Prostate gland (tissue), 2 donors: ENCODE measurements at places on chromosomes 5 and 9. TPM values are rescaled to one million over a fixed set of nuclear protein-coding genes. Genes with fewer than 3 reads are reported as not detected.

The PCDHGA9 gene
- total RNA-seq, result 7.7 TPM

The GPR151 gene
- total RNA-seq, result not detected

The NRARP gene
- total RNA-seq, result 22.4 TPM

The LIFR gene
- 120 TPM for total RNA-seq

The CCIN gene
- 3.0 TPM for total RNA-seq

The SYK gene
- total RNA-seq, result 4.5 TPM

The CCL28 gene
- 6.3 TPM for total RNA-seq

The LVRN gene
- total RNA-seq, result not detected

The SKIC3 gene
- 73.9 TPM for total RNA-seq

The SEMA5A gene
- total RNA-seq, result 21.7 TPM

GRCh38 chr9:87718852-87719612 lies 6.9 kb upstream of the CTSL start:
- DNase-seq, result no peak

DNA sequence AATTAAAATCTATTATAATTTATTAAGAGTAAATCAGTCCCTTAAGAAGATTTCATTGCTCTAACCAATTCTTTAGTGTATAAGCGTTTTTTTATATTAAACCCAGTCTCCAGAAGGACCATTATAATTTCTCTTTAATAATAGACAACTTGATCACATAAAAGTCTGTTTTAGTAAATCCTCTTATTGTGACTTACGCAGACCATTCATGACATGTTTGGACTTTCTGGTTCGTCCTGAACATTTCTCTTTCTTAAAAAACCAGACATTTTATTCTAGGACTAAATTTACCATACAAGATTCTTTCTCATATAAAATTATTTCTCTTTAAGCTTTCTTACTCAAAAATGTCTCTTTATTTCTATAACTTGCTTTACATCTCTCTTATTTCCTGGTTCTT lies 196.2 kb upstream of the RAI14 start:
- DNase-seq, result no peak

DNA sequence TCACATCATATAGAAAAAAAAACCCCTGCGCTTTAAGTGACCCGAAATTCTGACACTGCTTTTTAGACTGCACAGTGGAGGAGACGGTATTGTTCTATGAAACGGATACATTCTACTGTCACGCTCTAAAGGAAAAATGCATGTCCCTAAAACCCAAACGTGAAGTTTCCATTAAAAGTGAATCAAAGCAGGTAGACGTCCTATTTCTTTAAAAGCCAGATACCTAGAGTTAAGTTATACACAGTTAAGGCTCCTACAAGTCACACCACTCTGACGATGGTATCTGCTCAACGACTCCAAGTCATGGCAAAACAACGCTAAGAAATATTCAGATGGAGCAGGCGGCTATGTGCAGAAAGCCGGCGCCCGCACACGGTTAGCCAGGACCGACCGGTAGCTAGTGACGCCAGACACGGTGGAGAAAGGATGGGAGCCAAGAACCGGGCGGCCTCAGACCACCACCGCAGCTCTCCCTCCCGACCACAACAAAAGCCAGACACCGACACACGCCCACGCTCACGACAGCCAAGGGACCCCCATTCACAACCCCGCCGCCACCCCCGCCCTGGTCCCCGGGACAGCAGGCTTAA lies 734 bp downstream of the SKP1 start:
- DNase-seq, result peak; percentile 23

GRCh38 chr9:8101607-8102006 lies 302.0 kb upstream of the DMAC1 start:
- no peak for DNase-seq

- no peak for DNase-seq
These were observed 261.9 kb upstream of the ZNF462 start for GRCh38 chr9:106600955-106601560.

DNA sequence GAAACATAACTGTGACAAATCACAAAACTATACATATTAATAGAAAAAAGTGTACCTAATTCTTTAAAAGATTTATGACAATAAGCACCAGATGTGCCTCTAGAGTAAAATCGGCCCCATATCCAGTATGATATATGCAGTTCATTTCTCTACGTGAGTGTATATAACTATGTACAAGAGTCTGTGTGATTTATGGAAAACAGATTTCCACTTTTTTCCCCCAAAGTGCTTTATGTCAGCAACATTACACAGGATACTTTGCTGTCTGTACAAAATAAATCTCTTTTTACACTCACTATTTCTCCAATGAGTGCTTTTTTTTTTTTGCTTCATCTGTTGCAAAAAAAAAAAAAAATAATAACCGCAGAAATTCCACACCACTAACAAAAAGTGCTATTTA lies 298.8 kb upstream of the RFX3 start:
- no peak for DNase-seq

DNA sequence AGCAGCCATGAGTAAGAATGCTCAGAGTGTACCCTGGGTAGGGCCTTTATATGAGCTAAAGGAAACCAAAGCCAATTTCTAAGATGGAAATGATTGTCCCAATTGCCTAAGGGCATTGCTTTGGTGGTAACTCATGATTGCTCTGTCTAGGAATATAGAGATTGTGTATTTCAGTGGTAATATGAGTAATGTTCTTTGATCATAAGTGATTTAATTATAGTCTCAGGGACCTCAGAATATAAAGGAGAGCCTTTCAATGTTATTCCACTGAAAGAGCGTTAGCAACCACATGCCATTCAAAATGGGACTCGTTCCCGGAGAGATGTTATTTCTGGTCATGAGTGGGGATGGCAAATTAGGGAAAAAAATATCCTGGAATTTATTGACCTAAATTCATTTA lies 340.5 kb downstream of the ARHGEF28 start:
- DNase-seq, result no peak

GRCh38 chr9:122307925-122308324 lies 43.2 kb downstream of the MRRF start:
- DNase-seq, result no peak

- DNase-seq, result no peak
These were observed 30.7 kb upstream of the CCNB1 start for GRCh38 chr5:69136293-69136692.

DNA sequence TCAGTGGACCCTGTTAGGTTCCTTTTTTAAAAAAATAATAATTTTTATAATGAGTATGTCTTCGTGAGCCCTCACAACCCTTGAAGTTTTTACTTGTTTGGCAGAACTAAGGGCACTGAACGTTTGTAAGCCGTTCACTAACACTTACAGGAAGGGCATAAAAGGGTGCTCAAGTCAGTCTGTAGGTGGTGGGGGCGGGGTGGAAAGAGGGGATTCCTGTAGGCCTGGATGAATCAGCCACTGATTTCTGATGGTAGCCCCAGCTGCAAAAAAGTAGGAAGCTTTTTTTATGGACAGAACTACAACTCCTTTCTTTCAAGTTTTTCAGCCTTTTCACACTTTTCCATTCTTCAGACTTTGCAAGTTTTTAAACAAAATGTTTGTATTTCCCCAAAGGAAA lies 35.8 kb downstream of the PIK3R1 start:
- DNase-seq, result no peak

GRCh38 chr5:17233488-17233887 lies 16.1 kb downstream of the BASP1 start:
- DNase-seq, result no peak

- no peak for DNase-seq
These were observed 4.3 kb downstream of the ARRDC3 start for GRCh38 chr5:91378752-91379211.

DNA sequence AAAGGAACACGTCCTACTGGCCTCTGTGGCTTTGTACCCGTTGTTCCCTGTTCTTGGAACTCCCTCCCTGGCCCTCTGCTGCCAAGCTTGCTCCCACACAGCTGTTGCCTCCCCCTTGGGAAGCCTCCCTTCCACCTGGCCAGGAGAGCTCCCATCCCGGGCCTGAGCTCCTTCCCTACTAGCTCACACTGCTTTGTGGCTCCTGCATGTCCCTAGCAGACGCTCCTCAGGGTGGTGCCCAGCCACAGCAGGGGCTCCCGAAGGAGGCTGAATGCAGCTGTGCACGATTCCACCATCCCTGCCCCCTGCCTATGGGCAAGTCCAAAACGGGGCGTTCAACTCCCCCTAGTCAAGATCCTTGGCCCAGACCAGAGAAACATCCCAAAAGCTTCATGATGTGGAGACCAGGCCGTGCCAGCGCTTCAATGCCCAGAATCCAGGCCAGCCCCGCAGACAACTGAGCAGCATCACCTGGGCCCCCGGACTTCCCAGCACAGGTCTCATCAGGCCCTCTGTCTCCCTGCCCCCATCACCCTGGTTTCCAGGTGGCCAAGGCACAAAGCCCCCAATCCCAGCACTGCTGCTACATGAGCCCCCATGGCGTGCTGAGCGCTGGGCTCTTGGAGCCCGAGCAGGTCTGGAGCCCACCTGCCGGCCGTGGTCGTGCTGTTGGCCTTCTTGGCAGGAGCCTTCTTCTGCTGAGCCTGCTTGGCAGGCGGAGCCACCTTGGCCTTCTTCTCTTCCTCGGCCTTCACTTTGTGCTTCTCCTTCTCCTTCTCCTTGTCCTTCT lies 14.3 kb downstream of the BRD3OS start:
- no peak for DNase-seq

- DNase-seq, result no peak
These were observed 207.3 kb downstream of the SAXO1 start for GRCh38 chr9:18825656-18826170.

DNA sequence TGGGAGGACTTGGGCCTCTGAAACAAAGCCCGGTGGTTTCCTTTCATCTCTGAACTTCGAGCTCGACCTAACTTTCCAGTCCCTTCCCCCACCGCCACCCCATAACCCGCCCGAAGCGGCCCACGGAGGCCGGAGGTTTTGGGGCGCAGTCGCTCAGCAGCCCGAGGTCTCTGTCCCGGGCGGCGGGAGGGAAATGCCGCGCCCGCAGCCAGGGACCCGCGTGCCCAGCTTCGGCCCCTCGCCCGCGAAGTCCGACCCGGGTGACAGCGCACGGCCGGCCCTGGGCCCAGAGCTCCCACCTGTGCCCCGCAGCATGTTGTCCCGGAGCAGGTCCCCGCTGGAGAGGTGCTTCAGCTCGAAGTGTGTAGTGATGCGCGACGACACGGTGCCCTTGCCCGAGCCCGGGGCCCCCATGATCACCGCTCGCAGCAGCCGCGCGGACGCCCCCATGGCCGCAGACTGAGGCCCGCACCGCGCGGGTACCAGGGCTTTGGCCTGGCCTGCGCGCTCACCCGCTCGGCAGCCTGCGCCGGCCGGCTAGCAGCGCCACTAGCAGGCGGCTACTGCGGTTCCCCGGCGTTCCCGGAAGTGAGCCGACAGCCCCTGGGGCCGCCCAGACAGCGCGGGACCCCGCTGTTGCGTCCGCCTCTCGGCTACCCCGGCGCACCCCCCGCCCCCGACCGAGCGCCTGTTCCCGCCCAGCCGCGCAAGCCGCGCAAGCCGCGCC lies at the start of gene AK3:
TSS of gene AK3 (minus strand) at position 565 of the 727 bp plus-strand sequence. CDS start at position 450, 115 bp downstream.
- DNase-seq, result peak; percentile 89

DNA sequence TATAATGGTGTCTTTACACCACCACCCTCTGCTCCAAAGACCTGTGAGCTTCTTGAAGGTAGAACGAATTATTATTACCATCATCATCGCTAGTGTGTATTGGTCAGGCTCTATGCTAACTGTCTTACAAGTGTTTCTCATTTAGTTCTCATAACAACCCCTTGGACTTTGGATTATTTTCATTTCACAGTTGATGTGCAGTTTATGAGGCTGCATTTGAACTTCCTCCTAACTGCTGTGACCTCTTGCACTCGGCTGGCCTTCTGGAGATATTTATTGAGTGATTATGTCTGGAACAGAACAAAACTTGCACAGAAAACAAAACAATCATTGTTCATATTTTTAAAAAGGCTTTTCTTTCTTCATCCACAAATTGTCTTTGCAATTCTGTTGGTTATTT lies 306.3 kb upstream of the SGCD start:
- no peak for DNase-seq

- no peak for DNase-seq
These were observed 303.7 kb upstream of the PAPPA start for GRCh38 chr9:115849679-115850412.

GRCh38 chr5:72041654-72042053 lies 65.6 kb upstream of the MAP1B start:
- no peak for DNase-seq

GRCh38 chr5:148499452-148499851 lies 115.7 kb downstream of the FBXO38 start:
- no peak for DNase-seq

- no peak for DNase-seq
These were observed 16.7 kb downstream of the ANXA6 start for GRCh38 chr5:151140686-151141459.

GRCh38 chr5:151195622-151196021 lies 28.3 kb downstream of the CCDC69 start:
- DNase-seq, result no peak

GRCh38 chr5:73387601-73388305 lies 60.8 kb downstream of the FOXD1 start:
- no peak for DNase-seq
